Effector memory CD8-positive, alpha-beta T cell (primary cell): ENCODE measurements at places on chromosomes 11 and 22.

DNA sequence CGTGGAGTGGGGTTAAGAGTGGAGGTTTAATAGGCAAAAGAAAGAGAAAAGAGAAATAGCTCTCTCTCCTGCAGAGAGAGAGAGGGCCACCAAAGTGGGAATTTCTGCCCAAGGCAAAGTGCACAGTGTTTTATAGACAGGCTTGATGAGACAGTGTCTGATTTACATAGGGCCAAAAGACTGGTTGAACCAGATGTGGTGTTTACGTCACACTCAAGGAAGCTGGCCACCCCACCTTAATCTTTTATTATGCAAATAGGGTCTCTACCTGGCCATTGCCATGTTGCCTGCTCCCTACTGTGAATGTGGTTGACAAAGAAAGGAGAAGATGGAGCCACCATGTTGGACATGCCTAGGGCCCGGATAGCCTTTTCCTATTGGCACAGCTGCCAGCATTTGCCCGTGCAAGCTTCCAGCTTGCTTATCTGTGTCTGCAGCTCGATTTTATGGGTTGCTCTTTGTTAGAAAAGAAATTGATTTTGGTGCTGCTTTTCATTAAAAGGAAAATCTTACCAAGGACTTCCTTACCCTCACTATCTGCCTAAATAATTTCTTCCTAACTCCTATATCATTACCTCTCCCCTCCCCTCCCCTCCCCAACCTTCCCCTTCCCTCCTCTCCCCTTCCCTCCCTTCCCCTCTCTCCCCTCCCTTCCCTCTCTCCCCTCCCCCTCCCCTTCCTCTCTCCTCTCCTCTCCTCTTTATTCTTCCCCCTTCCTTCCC, 436.0 kb downstream of the NELL1 start:
- DNase-seq, result no peak
- H3K4me1 ChIP-seq, result no peaks in the 10 kb centered on the region
- no peak overlapping the region for H3K4me3 ChIP-seq
- H3K36me3 ChIP-seq, result no peaks in the 10 kb centered on the region
- H3K27ac ChIP-seq, result no peak overlapping the region

GRCh38 chr11:134669796-134670195, 257.8 kb upstream of the B3GAT1 start:
- no peaks in the 10 kb centered on the region for H3K36me3 ChIP-seq
- H3K27me3 ChIP-seq, result peaks cover 68% of the 10 kb centered on the region
- no peak for DNase-seq
- H3K4me3 ChIP-seq, result no peak overlapping the region
- no peak overlapping the region for H3K27ac ChIP-seq

GRCh38 chr11:110798201-110798900, 86.1 kb upstream of the ARHGAP20 start:
- no peaks in the 10 kb centered on the region for H3K36me3 ChIP-seq
- H3K4me1 ChIP-seq, result no peaks in the 10 kb centered on the region
- no peak overlapping the region for H3K4me3 ChIP-seq
- H3K27me3 ChIP-seq, result peaks cover 10% of the 10 kb centered on the region
- DNase-seq, result no peak

- H3K27me3 ChIP-seq, result no peaks in the 10 kb centered on the region
- no peak overlapping the region for H3K4me3 ChIP-seq
- no peak for DNase-seq
- no peaks in the 10 kb centered on the region for H3K36me3 ChIP-seq
- no peaks in the 10 kb centered on the region for H3K4me1 ChIP-seq
These were observed 613.5 kb upstream of the CCDC179 start for GRCh38 chr11:23473782-23474181.

GRCh38 chr11:128448981-128449713, 138.2 kb downstream of the ETS1 start:
- H3K27ac ChIP-seq, result peak overlapping the region; percentile 33
- H3K27me3 ChIP-seq, result no peaks in the 10 kb centered on the region
- H3K36me3 ChIP-seq, result peaks cover 6% of the 10 kb centered on the region

- no peak overlapping the region for H3K4me3 ChIP-seq
- no peak for DNase-seq
- H3K27ac ChIP-seq, result no peak overlapping the region
- peaks cover 3% of the 10 kb centered on the region for H3K36me3 ChIP-seq
These were observed 7.0 kb downstream of the SERPING1 start for GRCh38 chr11:57604296-57605027.

- no peaks in the 10 kb centered on the region for H3K36me3 ChIP-seq
- H3K4me1 ChIP-seq, result peaks cover 6% of the 10 kb centered on the region
- H3K27me3 ChIP-seq, result no peaks in the 10 kb centered on the region
- no peak for DNase-seq
- H3K27ac ChIP-seq, result no peak overlapping the region
These were observed 90.2 kb upstream of the CTSC start for GRCh38 chr11:88427719-88428118.

DNA sequence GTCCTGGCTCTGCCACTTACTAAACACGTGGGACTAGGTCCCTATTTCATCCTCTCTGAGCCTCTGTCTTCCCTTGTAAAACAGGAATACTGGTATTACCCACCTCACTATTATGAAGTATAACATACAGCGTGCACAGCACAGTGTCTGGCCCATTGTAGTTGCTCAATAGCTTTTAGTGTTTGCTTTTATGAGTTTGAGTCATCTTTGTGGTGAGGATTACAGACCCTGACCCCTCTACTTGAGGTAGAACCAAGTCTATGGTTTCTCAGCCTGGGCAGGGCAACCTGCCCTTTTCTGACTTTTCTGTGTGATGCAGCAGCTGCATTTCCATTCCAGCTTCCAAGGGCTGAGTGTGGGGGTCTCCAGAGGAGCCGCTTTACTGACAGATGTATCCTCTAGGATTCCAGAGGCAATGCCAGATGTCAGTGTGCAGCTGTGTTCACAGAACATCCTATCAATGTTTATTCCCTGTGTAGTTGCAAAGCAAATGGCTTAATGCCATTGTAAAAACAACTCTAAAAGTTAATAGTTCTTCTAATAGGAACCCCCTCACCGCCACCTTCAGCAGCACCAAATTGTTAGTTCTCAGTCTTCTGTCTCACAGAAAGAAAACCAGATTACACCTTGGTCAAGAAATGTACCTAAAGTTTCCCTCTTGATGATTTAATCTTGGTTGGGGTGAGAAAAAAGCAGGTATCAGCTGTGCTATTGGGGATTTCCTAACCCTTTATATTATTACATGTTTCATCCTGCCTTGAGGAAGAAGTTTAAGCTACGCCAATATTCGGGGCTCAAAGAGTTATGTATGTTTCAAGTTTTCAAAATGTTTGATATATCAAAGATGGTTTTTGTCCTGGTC, 16.8 kb downstream of the PRR5L start:
- peaks cover 6% of the 10 kb centered on the region for H3K4me1 ChIP-seq
- no peak overlapping the region for H3K4me3 ChIP-seq
- no peak overlapping the region for H3K27ac ChIP-seq
- no peaks in the 10 kb centered on the region for H3K36me3 ChIP-seq
- no peak for DNase-seq

GRCh38 chr11:114193730-114194679, 102.2 kb upstream of the NNMT start:
- H3K27ac ChIP-seq, result no peak overlapping the region
- H3K4me3 ChIP-seq, result no peak overlapping the region
- DNase-seq, result no peak
- H3K36me3 ChIP-seq, result no peaks in the 10 kb centered on the region
- no peaks in the 10 kb centered on the region for H3K27me3 ChIP-seq
